Progenitor cell of endocrine pancreas (in vitro differentiated cells): ENCODE measurements at places on chromosomes 2 and 18. TPM values are rescaled to one million over a fixed set of nuclear protein-coding genes. Genes with fewer than 3 reads are reported as not detected.
A peak's percentile ranks its signal among the peaks of the same experiment; 100 is the strongest.

The VWC2L gene
- 0.16 TPM in 1 of 2 replicates, not detected in the other for total RNA-seq

The LINC00305 gene
- total RNA-seq = 0.71 and 1.6 TPM in 2 replicates

The NEU2 gene
- total RNA-seq = not detected in 2 replicates

GRCh38 chr2:121532347-121532766 is 1.7 kb downstream of the RNU4ATAC start:
- peaks cover 2% of the 10 kb centered on the region for H3K36me3 ChIP-seq
- H3K4me3 ChIP-seq = peak overlapping the region; percentile 39
- H3K27ac ChIP-seq = peak overlapping the region; percentile 75
- no peak for DNase-seq
- no peaks in the 10 kb centered on the region for H3K27me3 ChIP-seq

The IL1RL1 gene
- not detected in 2 replicates for total RNA-seq

DNA sequence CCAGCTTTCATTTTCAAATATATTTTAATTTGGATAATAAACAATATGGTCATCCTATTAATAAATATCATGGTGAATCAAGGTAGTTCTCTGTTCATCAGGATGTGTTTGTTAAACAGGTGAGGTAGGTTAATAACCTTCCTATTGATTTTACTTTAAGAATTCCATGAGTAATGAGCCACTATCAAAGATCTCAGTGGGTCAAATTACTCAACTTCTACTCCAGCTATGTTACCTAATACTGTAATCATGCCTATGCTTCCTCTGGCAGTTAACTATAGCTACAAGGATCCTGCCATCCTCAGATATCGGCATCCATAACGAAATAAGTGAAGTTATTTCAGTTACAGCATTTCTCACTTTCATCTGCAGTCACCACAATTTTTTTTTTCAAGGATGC is 289.6 kb upstream of the SLC8A1 start:
- H3K4me3 ChIP-seq = no peak overlapping the region
- H3K4me1 ChIP-seq = peaks cover 5% of the 10 kb centered on the region
- H3K36me3 ChIP-seq = no peaks in the 10 kb centered on the region
- DNase-seq = no peak
- no peak overlapping the region for H3K27ac ChIP-seq

DNA sequence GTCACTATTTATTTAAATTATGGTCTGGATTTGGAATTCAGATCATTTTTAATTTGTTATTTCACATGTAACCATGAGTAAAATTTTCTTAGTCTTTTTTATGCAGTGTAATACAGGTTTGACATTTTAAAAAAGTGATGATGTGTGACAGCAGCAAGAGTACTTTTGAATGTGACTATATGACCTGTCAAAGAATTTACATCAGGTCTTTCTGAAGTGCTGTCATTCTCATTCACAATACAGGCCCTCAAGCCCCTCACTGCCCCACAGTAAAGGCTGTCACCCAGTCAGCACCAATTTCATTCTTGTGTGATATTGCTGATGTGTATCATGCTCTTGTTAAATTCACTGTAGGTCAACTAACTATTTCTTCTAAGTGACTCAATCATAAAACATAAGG is 364.2 kb downstream of the NUP35 start:
- no peak overlapping the region for H3K4me3 ChIP-seq
- H3K36me3 ChIP-seq = no peaks in the 10 kb centered on the region
- H3K27ac ChIP-seq = no peak overlapping the region
- no peak for DNase-seq
